Esophagus squamous epithelium (tissue), 5 donors: ENCODE measurements at places on chromosomes 11 and 22. TPM values are rescaled to one million over a fixed set of nuclear protein-coding genes. Genes with fewer than 3 reads are reported as not detected.

- no peak for DNase-seq
Observed at GRCh38 chr11:26063915-26064314, 268.0 kb upstream of the ANO3 start.

- no peak for DNase-seq
Observed at GRCh38 chr11:14612694-14613093, 30.9 kb upstream of the PDE3B start.

The GRAMD1B gene
- total RNA-seq, result 1.2 TPM

DNA sequence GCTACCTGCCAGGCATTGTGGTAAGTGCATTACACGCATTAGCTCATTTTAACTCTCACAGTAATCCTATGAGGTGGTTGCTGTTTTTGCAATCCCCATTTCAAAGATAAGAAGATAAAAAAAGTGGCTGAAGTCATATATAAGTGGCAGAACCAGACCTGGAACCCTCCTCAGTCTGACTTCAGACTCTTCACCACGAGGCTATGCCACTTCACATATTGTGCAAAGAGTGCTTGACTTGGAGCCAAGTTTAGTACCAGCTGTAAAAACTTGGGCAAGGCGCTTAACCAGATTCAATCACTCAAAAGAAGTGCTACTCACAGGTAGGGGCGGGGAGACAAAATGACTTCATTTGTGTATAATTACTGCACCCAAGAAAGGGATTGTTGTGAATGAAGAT, 15.3 kb downstream of the BPIFC start:
- DNase-seq, result no peak

- DNase-seq, result no peak
Observed at GRCh38 chr11:78228467-78228866, 39.7 kb downstream of the USP35 start.
